Stimulated activated CD8-positive, alpha-beta memory T cell treated with anti-CD3 and anti-CD28 coated beads, Interleukin-2, amount 100 ng/mL, for 1 hour (primary cell): ENCODE measurements at places on chromosomes 5 and 9.

- no peak for DNase-seq
Measured at GRCh38 chr9:21031091-21031807, at the start of gene HACD4. HACD4 (minus strand) TSS chr9:21031640; CDS start chr9:21031590, 50 bp downstream.

- DNase-seq = no peak
Measured at GRCh38 chr5:177194268-177194667, 60.7 kb downstream of the NSD1 start.

DNA sequence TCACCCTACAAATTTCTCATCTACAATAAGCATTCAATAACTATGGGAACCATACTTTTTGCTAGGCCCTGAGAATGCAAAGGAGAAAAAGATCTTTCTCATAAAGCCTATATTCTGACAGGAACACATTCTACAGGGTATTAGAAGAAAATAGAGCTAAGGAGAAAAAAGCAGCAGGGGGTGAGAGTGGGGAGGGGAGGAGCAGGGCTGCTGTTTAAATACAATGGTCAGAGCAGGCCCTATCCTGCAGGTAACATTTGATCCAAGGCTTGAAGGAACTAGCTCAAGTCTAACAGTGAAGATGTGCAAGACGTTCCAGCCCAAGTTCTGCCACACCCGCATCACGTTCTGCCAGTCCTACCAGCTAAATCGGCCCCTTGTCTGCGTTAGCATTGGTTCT, 89.7 kb downstream of the ELAVL2 start:
- DNase-seq = no peak

- no peak for DNase-seq
Measured at GRCh38 chr5:98780390-98780789, 6.9 kb downstream of the RGMB start.

DNA sequence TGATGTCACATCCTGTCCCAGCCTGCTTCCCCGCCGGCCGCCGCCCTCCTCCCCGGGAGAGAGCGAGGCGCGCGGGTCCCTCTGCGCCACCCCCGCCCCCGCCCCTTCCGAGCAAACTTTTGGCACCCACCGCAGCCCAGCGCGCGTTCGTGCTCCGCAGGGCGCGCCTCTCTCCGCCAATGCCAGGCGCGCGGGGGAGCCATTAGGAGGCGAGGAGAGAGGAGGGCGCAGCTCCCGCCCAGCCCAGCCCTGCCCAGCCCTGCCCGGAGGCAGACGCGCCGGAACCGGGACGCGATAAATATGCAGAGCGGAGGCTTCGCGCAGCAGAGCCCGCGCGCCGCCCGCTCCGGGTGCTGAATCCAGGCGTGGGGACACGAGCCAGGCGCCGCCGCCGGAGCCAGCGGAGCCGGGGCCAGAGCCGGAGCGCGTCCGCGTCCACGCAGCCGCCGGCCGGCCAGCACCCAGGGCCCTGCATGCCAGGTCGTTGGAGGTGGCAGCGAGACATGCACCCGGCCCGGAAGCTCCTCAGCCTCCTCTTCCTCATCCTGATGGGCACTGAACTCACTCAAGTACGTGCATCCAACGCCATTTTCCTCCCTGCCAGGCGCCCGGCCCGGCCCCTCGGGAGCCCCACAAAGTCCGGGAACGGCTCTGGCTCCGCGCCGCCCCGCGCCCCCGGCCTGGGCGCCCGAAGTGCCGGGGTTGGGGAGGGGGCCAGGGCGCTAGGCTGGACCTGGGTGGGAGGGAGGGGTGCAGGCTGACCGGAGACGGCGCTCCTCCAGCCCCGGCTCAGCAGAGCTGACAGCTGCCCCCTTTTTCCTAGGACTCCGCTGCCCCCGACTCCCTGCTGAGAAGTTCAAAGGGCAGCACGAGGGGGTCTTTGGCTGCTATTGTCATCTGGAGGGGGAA, 12.0 kb upstream of the OLFM1 start:
- no peak for DNase-seq

DNA sequence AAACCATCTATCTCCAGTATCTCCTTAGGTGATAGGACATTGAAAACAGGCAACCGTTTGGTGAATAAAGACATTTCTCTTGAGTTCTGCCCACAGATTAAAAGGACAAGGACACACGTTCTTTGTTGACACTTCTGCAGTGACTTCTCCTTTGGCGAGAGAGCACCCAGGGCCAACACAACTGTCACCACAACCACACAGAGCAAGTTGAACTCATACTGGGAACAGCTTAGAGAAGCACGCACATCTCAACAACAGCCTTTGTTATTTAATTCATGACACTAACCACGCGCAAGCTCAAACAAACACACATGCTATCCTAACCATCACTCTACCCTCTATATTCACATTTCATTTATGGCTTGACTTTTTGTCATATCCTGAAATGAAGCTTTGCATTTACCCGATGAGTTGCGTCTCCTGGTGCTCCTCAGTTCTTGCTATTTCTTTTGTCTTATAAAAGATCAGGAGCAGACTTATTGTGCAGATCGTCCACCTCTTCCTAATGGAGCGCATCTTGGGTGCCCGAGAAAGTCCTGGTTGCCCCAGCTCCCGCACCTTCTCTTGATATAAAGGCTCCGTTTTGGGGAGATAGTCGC, 543 bp downstream of the ST8SIA4 start:
- no peak for DNase-seq
